ENCODE measurements at places on chromosomes 1 and 21.

GRCh38 chr1:4931486-4931885 lies 277.1 kb downstream of the AJAP1 start:
- no peak for DNase-seq

DNA sequence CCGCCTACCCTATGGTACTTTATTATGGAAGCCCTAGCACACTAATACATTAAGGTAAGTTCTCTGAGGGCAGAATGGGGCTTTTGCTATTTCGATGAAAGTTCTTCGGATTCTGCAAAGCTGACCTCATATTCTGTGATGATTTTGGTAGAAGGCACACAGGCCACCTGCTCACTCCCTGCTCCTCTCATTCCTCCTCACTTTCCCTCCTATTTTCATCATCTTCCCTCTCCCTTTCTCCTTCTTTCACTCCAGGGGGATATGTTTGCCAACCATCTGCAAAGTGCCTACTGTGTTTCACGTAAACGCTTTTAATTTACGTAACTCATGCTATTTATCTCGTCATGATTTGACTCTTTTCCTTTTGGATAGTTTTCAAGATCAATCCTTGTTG lies 45.0 kb upstream of the ETS2 start:
- DNase-seq = no peak

GRCh38 chr1:73500154-73500553 lies 697.8 kb downstream of the LRRIQ3 start:
- no peak for DNase-seq

GRCh38 chr1:233782937-233783586 lies 121.4 kb upstream of the SLC35F3 start:
- no peak for DNase-seq

DNA sequence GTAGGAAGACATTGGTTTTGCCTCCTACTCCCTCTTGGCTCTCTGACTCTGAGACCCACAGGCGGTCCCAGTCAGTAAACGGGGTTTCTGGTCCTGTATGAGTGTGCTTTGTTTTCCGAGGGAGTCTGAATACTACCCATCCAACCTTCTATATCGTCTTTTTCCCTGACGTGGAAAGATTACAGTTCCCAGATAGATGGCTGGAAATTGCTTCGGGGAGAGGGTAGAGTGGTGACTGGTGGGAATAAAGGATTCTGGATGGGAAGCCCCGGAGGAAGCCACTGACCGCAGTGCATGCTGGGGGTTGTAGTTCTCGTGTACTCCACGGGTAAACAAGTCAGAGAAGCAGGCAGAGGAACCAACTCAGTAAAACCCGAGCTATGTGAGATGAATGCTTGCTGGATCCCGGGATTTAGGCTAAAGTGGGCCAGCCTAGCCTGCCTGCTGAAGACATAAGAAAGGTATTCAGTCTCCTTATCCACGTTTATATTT lies 66.2 kb upstream of the IRF2BP2 start:
- DNase-seq = peak; percentile 97
